Activated CD8-positive, alpha-beta memory T cell treated with anti-CD3 and anti-CD28 coated beads, Interleukin-2, amount 50 U/mL, for 48 hours (primary cell): ENCODE measurements at places on chromosomes 4 and X.

DNA sequence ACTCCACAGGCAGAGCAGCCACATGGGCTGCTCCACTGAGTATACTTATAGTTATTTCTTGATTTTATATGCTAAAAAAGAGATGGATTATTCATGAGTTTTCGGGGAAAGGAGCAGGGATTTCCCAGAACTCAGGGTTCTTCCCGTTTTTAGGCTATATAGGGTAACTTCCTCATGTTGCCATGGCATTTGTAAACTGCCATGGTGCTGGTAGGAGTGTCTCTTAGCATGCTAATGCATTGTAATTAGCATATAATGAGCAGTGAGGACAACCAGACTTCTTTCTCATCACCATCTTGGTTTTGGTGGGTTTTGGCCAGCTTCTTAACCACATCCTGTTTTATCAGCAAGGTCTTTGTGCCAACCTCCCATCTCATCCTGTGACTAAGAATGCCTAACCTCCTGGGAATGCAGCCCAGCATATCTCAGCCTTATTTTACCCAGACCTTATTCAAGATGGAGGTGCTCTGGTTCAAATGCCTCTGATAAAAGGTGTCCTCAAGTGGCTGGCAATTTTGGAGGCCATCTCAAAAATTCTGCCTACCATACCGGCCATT is 213.0 kb upstream of the VEGFC start:
- no peak for DNase-seq

- no peak for DNase-seq
These were observed 35.0 kb upstream of the BMPR1B start for GRCh38 chr4:94722748-94723147.

GRCh38 chrX:11363069-11363594 is 69.9 kb downstream of the AMELX start:
- DNase-seq = no peak

DNA sequence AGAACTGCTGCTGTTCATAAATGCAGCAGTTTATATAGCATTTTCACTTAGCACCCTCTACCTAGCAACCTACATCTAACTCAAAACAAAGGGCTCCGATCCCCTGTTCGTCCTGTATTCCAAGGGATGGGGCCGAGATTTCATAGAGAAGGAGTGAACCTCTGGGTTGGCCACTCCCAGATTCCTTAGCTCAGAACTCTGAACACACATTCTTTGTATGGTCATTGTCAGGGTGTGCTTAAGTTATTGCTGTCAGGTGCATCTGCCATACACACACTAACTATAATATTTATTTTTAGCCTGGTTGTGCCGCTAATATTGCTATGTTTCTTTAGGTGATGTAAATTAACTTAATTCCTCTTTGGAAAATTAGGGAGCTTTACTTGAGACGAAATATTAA is 47.7 kb upstream of the AADAT start:
- DNase-seq = no peak

GRCh38 chr4:152536545-152537182 is 772 bp upstream of the FBXW7 start:
- DNase-seq = no peak
